ENCODE measurements at places on chromosomes 2 and 18.

DNA sequence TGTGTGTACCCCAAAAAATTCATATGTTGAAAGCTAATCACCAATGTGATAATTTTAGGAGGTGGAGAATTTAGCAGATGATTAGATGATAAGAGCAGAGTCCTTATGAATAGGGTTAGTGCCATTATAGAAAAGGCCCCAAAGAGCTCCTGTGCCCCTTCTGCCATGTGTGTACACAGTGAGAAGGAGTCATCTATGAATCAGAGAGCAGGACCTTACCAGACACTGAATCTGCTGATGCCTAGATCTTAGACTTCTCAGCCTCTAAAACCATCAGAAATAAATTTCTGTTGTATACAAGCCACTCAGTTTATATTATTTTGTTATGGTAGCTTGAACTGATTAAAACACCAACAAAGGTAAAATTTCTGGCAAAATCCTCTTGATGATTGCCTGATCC, 560.0 kb upstream of the CDH2 start:
- no peak for DNase-seq

DNA sequence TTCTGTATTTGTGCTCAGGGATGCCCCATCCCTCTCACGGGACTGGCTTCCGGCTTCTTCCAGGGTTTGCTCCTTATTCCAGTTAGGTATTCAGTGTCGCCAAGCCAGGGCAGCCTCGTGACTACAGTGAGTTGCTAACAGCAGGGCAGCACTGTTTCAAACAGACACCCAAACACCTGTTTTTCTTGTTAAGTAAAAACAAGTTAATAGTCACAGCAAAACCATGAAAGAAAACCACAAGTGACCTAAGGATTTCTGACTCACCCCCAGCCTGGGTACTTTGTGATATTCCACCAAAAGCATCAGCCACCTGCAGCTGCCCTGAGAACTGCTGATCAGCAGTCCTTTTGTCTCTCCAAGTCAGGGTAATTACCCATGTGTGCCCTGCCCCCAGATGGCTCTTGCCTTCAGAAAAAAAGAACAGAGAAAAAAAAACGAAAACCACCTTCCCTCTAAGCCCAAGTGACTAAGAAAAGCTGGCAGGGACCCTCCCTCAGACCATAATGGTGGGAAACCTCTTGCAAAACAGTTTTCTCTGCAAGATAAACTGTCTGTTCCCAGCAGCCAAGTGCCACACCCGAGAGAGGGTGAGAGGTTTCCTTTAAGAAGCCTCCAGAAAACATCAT, 178.2 kb downstream of the ANAPC1 start:
- peak; percentile 92 for DNase-seq

DNA sequence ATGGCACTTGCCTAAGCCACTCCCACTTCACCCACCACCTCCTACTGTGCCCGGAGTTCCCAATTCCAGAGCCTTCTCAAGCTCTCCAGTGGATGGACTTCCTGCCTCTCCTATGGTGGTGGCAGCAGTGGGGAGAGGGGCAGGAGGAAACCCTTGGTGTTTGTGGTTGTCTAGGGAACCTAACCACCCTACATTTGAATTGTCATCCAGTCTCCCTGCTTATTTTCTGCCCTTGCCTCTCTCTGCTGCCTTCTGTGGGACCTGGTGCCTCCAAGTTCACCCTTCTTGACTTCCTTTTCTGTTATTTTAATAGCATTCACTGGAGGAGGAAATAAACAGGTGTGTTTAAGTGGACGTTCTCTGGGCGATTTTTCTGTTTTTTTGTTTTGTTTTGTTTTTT, 50.0 kb upstream of the HPCAL1 start:
- no peak for DNase-seq

GRCh38 chr2:42164046-42164445, 5.1 kb upstream of the EML4 start:
- no peak for DNase-seq
